ENCODE measurements at places on chromosomes 1 and 21. TPM values are rescaled to one million over a fixed set of nuclear protein-coding genes. Genes with fewer than 3 reads are reported as not detected.

DNA sequence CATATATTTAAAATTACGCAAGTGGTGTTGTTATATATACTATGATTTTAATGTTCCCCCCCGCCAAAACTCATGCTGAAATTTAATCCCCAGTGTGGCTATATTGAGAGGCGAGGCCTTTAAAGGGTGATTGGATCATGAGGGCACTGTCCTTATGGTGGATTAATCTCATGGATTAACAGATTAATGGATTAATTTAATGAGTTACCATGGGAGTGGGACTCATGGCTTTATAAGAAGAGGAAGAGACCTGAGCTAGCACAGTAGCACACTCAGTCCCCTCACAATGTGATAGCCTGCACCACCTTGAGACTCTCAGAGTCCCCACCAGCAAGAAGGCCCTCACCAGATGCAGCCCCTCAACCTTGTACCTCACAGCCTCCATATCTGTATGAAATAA lies 34.8 kb downstream of the C1orf198 start:
- no peaks in the 10 kb centered on the region for H3K27me3 ChIP-seq
- no peak overlapping the region for H3K4me3 ChIP-seq
- no peak overlapping the region for H3K27ac ChIP-seq
- DNase-seq, result no peak
- H3K4me1 ChIP-seq, result no peaks in the 10 kb centered on the region

DNA sequence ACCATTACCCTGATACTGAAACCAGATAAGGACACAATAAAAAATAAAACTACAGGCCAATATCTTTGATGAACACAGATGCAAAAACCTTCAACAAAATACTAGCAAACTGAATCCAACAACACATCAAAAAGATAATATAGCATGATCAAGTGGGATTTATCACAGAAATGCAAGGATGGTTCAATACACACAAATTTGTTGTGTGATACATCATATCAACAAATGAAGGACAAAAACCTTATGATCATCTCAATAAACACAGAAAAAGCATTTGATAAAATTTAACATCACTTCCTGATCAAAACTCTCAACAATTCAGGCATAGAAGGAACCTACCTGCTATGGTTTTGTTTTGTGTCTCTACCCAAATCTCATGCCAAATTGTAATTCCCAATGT lies 74.3 kb upstream of the VANGL1 start:
- peaks cover 12% of the 10 kb centered on the region for H3K27me3 ChIP-seq
- no peaks in the 10 kb centered on the region for H3K36me3 ChIP-seq
- H3K4me3 ChIP-seq, result no peak overlapping the region
- no peak for DNase-seq

DNA sequence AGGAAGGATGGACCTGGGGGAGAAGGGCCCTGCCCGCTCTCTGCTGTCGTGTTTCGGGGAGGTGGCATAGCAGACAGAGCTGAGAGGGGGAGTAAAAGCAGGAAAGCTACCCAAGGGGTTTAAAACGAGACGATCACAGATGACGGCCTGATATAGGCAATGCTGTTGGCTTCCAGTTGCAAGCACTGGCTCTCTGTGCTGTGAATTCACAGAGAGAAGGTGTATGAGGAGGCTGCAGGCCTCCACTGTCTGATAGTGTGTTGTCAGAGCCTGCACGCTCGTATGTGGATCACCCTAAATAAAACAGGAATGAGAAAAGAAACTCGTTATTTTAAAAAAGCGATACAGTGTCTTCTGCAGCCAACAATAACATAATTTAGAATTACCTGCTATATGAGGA lies 57.4 kb downstream of the LGR6 start:
- H3K27ac ChIP-seq, result no peak overlapping the region
- no peak overlapping the region for H3K4me3 ChIP-seq
- no peaks in the 10 kb centered on the region for H3K27me3 ChIP-seq
- H3K4me1 ChIP-seq, result no peaks in the 10 kb centered on the region
- DNase-seq, result no peak
- no peaks in the 10 kb centered on the region for H3K36me3 ChIP-seq

- no peak overlapping the region for H3K27ac ChIP-seq
- H3K4me3 ChIP-seq, result no peak overlapping the region
- no peak for DNase-seq
- H3K36me3 ChIP-seq, result no peaks in the 10 kb centered on the region
- H3K4me1 ChIP-seq, result no peaks in the 10 kb centered on the region
Measured at GRCh38 chr1:78759881-78760280, 110.2 kb downstream of the IFI44 start.

GRCh38 chr21:41640748-41641509 lies 125.9 kb downstream of the RIPK4 start:
- no peaks in the 10 kb centered on the region for H3K27me3 ChIP-seq
- DNase-seq, result no peak

- H3K27me3 ChIP-seq, result no peaks in the 10 kb centered on the region
- no peak overlapping the region for H3K4me3 ChIP-seq
- H3K4me1 ChIP-seq, result peaks cover 48% of the 10 kb centered on the region
Measured at GRCh38 chr1:12604114-12604874, 13.7 kb downstream of the DHRS3 start.

GRCh38 chr1:180192172-180192571 lies 37.5 kb downstream of the QSOX1 start:
- no peaks in the 10 kb centered on the region for H3K4me1 ChIP-seq

Gene FAM131C
- polyA plus RNA-seq, result 1.6 TPM

Gene IFNGR2
- polyA plus RNA-seq, result 68.4 TPM

Data from small intestine (tissue), 16 donors.